ENCODE measurements at places on chromosomes 5 and 9.

- DNase-seq, result no peak
Observed at GRCh38 chr5:131396630-131397273, 132.9 kb downstream of the CDC42SE2 start.

- no peak for DNase-seq
Observed at GRCh38 chr5:68251804-68252522, 36.4 kb downstream of the PIK3R1 start.

DNA sequence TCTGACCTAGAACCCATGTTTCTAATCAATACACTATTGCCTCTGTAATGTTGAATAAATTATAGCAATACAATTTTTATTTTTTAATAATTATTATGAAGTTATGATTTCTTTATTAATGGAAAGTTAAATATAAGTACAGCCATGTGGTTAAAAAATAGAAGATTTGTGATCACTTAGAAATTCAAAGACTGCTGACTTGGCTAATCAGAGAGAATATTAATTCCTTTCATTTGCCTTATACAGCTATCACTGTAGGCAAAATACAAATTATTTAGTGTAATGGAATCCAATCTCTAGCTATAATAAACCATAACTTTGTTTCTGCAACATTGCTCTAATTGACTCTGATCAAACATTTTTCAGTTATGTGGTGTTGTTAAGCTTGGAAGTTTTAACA is 255.0 kb upstream of the TAS2R1 start:
- no peak for DNase-seq

DNA sequence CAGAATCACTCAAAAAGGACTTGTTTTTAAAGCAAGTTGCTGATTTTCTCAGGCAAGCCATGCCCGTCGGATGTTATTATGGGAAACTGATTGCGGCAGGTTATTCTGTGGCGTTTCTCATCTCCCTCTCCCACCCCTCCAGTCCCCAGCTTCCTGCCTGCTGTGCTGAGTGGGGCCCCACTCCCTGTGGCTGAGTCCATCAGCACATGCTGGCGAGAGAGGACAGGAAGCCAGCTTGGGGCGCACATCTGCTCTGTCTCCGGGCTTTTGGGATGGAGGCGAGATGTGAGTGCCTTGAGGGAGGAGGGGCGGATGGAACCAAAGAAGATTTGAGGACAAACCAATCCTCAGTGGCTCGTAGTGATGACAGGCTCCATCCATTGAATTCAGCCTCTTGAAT is 108.0 kb downstream of the DAPK1 start:
- no peak for DNase-seq

DNA sequence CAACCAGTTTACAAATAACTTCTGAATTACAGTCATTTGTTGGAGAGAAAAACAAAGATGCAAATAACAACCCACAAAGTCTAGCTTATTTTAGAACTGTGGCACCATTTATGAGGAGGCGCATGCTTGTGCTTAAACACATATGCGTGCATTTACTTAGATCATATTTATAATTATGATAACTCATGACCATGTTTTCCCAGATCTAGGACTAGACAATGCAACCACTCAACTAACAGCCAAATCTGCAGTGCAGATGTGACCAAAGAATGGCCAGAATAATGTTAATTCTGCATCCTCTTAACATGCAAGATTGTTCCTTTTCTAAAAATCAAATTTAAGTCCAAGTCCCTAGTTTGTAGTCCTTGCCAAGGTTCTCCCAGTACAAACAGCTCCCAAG is 167.3 kb upstream of the FST start:
- DNase-seq, result no peak

GRCh38 chr5:16807547-16807864 is 128.6 kb downstream of the MYO10 start:
- no peak for DNase-seq

GRCh38 chr5:157689942-157690689 is 18.8 kb downstream of the C5orf52 start:
- no peak for DNase-seq

GRCh38 chr9:137756045-137756744 is 121.4 kb upstream of the CACNA1B start:
- no peak for DNase-seq

- no peak for DNase-seq
Observed at GRCh38 chr5:173029499-173029921, 26.6 kb upstream of the CREBRF start.

DNA sequence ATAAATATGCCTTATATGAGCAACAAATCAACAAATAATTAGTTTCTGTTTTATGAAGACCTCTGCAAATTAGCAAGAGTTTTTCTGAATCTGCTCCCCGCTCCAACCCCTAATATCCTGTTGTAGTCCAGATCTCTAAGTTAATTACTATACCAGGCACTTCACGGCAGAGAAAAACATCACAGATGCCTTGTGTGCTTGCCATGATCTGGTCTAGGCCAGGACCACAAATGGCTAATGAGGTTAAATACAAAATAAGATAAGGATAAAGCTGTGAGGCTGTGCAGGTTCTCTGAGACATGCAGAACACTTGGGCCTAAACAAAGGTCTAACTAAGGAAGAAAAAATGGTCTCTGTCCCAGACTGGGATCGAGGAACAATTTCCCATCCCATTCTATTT is 150.8 kb downstream of the SLIT3 start:
- no peak for DNase-seq

GRCh38 chr9:126327006-126327713 is 531 bp downstream of the MVB12B start:
- DNase-seq, result no peak

DNA sequence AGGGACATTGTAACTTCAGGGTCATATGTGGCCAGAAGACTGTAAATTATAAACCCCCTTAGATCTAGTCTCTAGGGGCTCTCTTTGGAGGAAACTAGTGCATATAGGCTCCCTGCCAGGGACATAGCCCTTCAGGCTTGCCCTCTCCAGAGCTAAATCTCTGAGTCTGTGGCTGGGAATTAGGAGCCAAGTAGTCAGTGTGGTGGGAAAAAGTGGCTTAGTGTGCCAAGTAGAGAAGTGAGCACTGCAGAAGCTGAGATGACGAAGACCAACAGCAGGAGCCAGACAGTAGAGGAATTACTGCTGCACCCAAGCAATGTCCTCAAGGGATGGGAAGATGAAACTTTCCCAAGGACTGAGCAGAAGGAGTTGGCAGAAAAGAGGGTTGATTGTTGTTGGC is 71.2 kb downstream of the CWC27 start:
- DNase-seq, result no peak

DNA sequence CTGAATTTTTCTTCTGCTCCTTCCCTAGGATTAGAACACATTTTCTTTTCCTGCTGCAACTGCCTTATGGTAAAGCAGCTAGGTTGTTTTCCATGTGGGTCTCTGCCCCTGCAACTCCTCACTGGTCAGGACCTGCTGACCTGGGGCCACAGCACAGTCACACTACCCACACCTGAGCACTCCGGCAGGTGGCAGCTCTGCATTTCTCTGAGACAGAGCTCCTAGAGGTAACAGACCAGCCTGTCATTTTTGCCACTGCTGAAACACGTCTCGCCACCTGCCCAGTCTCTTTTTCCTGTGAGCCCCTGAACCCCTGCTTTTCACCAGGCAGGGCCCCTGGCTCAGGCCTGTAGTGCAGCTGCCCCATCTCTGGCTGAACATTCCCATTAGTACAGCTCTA is 609.6 kb downstream of the HINT1 start:
- no peak for DNase-seq

- no peak for DNase-seq
Observed at GRCh38 chr5:177354256-177354655, 2.8 kb upstream of the LMAN2 start.

GRCh38 chr9:78574354-78575045 is 277.6 kb downstream of the PSAT1 start:
- DNase-seq, result no peak

GRCh38 chr5:142283304-142283703 is 41.5 kb downstream of the SPRY4 start:
- no peak for DNase-seq

- DNase-seq, result no peak
Observed at GRCh38 chr5:142491270-142491669, 166.4 kb upstream of the SPRY4 start.

- no peak for DNase-seq
Observed at GRCh38 chr5:81180780-81181460, 52.2 kb upstream of the CKMT2 start.

GRCh38 chr9:21527579-21527978 is 45.5 kb upstream of the IFNE start:
- DNase-seq, result no peak

DNA sequence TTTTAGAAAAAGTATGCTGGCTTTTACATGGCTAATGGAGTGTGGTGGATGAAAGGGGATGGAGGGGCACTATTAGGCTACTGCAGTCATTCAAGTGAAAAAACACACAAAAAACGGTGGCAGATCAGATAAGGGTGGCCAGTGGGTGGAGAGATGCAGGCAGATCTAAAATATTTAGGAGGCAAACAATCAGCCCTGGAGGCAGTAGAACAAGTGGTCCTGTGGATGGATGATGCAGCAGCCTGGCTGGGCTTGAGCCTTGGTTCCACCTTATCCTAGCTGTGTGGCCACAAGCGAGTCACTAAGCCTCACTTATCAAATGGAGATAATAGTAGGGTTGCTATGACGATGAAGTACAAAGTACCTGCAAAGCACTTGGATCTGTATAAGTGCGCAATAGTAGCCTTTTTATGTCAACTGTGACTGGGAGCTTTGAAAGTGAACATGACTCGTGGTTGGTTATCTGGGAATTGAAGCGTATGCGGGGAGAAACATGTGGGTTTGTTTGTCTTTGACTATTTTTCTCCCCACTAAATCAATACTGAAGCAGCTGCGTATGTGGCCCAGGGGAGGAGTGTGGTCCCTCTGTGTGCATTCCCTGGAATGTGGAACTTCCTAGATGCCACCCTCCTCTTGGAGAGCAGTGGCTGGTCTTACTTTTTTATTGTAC is 20.2 kb downstream of the NSG2 start:
- DNase-seq, result no peak

GRCh38 chr9:135862809-135863208 is 44.5 kb downstream of the CAMSAP1 start:
- DNase-seq, result no peak

DNA sequence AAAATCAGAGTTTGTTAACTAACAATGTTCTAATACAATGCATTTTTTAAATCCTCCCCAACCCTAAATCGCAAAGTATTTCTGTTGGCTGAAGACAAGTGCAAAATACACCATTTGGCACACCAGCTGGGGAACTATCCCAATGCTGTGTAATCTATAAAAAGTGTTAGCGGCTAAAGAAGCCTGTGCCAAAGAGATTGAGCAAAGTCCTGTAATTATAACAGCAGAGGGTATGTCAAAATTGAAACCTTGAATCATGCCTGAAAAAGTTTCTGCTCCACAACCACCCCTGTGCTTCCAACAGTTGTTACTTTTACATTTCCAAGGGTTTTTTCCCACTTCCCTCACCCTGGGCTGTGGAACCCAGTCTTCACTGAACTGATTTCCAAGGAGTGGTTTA is 83.1 kb upstream of the PLPP6 start:
- DNase-seq, result no peak

GRCh38 chr5:75051217-75051751 is 1.1 kb downstream of the GCNT4 start:
- no peak for DNase-seq

GRCh38 chr9:124779368-124780059 is 2.6 kb downstream of the OLFML2A start:
- no peak for DNase-seq

DNA sequence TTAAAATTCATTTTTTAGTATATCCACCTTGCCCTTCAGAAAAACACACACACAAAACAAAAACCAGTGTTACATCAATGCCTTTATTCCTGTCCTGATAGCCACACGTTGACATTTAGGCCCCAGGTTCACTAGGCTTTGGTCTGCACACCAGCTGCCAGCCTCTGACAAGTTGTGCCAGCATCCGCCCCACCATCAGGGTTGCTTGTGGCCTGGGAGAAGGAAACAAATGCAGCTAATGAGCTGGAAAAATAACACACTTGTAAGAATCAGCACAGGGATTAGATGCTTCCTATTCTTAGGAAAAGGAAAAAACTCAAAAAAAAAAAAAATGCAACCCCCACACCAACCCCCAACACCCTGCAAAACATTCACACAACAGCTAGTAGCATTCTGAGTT is 404.0 kb upstream of the GRIA1 start:
- DNase-seq, result no peak

- no peak for DNase-seq
Observed at GRCh38 chr5:74153255-74153790, 487.2 kb downstream of the ENC1 start.

DNA sequence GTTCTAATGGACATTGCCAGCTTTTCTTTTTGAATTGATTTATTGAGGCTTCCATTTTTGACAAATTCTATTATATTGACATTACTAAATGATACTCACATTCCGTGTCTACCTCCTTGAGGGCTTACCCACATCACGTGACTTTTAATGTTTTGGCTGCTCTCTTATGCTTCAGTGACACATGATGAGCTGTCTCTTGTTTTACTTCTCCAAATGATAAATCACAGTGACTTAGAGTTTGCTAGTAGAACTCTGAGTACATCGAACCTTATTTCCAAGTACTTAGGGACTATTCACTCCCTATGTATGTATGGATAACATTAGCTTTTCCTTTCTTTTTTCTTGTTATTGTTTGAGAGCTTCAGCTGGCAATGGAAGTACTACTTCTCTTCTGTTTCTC is 169.8 kb upstream of the KCNN2 start:
- no peak for DNase-seq

GRCh38 chr9:27188426-27188825 is 79.4 kb downstream of the TEK start:
- DNase-seq, result no peak

- DNase-seq, result no peak
Observed at GRCh38 chr5:72379936-72380335, 59.8 kb downstream of the PTCD2 start.

- DNase-seq, result no peak
Observed at GRCh38 chr5:71862507-71863060, 143.5 kb downstream of the CARTPT start.

- no peak for DNase-seq
Observed at GRCh38 chr5:122639864-122640263, 135.0 kb upstream of the SNX2 start.

- no peak for DNase-seq
Observed at GRCh38 chr5:35052838-35053237, 5.1 kb upstream of the AGXT2 start.

DNA sequence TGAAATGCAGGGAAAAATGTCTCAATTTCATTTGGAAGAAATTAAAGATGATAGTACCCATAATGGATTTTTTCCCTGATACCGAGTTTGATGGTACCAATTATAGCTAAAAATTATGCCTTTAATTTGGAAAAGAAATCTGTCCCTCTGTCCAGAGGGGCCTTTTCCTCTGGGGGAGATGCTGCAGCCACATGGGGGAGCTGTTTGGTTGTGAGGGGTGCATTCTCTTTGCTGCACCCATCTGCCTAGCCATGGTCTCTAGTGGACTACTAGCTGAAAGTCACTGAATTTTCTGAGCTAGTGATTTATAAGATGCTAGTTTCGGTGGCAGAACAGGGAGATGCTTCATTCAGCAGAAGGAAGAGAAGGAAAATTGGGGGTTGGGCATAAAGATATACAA is 9.6 kb downstream of the SEC61B start:
- DNase-seq, result no peak

All from NCI-H2107 (cell line).